NCI-H774 (cell line): ENCODE measurements at places on chromosomes 11 and 22.

- DNase-seq: no peak
Observed at GRCh38 chr11:72067676-72068075, 12.7 kb downstream of the NUMA1 start.

DNA sequence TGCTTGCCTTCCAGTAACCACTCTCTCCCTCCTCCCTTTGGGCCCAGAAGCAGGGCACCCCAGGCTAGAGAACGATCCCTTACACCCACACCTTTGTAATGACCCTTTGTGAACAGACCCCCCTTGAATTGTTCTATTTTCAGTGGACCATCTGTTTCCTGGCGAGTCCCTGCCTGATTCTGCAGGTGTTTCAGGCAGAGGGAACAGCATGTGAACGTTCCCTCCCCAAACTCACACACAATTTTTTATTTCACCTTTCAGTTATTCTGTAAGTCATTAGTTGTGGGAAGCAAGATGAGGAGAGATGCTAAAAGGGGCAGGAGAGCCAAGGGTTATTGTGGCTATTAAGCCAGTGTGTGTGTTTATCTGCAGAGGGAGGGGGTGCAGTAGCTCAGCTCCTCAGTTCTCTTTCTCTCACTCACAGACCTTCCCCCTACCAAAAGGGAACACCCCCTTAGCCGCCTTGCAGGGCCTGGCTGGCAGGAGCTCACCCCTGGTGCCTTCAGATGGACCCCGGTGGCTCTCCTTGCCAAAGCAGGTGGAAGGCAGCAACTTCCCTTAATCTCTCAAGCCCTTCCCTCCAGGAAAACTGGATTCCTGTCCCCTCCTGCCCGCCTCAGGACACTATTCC, 64.8 kb upstream of the SPON1 start:
- DNase-seq: no peak

GRCh38 chr11:88340366-88340935, 2.9 kb upstream of the CTSC start:
- no peak for DNase-seq

DNA sequence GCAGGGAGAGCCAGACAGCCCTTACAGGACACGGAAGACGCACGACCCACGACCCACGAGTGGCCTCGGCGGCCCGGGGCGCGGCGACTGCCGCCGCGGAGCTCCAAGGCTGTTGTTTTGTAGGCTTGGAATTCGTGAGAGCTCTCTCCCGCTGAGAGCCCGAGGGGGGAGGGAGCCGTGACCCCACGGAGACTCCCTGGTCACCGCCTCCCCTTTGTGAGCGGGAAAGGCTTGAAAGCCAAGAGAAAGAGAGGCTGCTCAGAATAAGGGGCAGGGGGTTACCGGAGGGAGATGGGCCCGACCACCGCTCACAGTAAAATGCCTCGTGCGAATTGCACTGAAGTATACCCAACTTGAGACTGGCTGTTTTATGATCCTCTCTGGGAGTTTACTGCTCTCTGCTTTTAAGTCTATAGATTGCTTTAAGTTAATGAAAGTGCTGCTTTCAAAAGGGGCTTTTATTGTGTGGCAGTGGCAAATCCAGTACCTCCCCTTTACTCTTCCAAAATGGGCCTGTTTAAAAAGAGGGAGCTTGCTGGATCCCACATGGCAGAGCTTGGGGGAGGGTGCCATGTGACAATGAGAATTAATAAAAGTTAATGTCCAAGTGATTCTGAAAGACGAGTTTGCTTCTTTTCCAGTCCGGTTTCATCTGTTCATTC, 2.9 kb downstream of the PKNOX2 start:
- DNase-seq: no peak

GRCh38 chr22:31866918-31867317, 77.4 kb upstream of the YWHAH start:
- DNase-seq: no peak

DNA sequence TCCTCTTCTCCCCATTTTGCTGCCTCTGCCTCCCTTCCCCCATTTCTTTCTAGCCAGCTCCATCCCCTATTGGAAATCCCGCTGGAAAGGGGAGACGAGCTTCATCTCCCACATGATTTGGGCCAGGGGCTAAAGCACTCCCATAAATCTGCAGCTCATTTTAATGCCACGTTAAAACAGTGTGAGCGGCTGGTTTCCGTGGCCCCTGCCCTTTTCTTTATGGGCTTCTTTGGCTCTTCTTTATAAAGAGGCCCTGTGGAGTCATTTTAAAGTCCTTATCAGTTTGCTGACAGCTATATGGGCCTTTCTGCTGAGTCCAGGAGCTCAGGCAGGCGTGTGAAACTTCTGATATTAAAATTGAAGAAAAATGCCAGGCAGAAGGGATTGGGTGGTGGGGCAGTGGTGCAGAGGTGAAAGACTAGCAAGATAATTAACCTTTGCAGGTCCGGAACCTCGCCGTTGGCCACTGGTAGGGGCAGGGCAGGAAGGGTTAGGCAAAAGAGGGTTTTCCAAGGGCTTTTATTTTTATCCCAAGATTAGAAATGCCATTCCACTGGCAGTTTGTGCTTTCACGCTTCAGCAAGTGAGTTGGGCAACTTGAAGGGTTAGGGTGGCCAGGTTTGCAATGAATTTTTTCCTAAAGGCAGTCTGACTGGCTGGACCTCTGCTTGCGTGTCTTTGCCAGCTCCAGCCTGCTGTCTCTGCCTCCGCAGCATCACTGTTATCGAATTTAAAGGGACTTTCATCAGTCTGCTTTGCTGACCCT, 44.3 kb downstream of the EXT2 start:
- DNase-seq: no peak

- DNase-seq: no peak
Observed at GRCh38 chr11:47995360-47995769, 15.0 kb downstream of the PTPRJ start.

DNA sequence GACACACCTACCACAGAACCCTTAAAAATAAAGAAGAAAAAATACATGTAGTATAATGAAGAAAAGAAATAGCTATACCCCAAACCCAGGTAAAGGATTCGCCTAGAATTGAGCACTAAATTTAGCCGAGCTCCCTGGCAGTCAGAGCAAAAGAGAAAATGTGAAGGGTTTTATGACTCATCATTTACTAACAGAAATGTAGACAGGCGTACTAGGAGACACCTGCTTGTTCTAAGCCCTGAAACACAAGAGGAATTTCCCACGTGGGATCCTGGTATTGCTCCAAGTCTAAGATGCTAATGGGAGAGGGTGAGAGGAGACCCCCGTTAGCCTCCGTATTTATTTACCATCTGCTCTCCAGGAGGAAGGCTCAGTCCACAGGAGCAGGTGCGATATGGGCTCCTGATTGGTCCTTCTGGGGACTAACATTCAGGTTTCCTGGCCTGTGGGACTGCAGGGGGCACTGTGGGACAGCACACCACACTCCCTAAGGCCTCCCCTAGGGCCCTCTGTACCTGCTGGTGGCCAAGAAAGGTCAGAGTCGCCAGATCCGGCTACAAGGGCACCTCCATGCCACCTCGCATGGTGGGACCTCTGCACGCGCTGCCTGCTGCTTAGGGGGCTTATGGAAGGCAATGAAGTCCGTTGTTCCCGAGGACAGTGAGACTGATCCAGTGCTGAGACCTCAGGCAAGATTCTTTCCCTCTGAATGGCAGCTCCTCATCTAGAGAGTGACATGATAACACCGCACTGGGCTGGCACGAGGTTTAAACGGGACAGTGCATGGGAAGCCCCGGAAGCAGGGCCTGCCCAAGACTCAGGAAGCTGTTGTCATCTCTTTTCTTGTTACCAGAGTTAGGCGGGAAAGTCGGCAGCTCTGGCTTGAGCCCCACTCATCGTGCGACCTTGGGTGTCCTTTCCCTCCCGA, 25.8 kb downstream of the KCNC1 start:
- DNase-seq: peak; percentile 42

GRCh38 chr11:8757047-8757446, 74.5 kb downstream of the RPL27A start:
- no peak for DNase-seq

- no peak for DNase-seq
Observed at GRCh38 chr11:96206955-96207354, 136.0 kb downstream of the MAML2 start.

DNA sequence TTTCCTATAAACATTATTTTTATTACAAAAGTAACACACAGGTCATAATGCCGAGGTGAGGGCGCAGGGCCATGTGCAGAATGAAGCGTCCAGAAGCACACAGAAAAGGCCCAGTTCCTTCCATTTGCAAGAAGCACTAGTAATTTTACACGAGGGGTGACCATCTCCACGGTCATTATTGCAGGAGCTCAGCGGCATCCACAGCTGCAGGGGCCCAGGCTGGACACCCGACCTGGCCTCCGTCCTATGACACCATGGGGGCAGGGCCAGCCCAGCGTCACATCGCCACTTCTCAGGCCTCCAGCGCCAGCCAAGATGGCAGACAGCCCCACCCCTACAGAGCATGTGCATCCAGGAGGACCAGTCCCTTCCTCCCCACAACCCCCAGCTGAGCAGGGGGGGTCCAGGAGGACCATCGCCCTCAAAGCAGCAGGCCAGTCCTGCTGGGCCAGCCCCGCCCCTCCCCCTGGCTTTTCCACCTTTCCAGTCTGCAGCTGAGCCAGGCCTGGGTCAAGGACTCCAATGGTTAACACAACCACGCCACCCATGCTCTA, 3.5 kb downstream of the IGF2 start:
- no peak for DNase-seq

DNA sequence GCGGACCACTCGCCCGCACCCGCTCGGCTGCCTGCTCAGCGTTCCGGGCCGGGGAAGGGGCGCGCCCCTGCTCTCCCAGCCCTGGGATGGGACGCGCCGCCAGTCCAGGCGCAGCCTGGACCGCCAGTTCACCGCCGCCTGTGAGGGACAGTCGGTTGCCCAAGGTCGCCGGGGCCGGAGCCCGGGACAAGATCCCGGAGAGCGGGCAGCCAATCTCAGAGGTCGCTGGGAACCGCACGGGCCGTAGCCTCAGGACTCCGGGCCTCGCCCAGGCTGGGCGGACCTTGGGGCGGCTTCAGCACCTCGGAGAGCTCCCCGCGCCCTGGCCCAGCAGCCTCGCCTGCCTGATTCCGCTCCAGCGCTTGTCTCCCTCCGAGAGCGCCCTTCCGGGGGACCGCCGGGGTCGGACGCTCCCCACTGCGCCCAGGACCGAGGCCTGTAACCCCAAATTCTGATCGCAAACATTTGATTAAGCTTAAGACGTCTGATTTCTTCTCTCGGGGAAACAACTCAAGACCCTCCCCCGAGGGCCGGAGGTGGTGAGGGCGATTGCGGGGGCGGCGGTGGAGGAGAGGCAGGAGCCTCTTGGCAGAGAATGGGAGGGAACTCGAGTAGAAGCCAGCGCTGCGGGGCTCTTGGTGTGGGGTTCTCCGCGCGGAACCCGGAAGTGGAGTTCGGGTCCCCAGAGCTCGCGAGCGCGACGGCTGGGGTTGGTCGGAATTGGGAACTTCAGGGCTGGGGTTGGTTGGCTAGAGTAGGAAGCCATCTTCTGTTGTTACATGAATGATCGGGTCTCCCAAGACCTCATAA, 1.1 kb upstream of the CHRM4 start:
- peak; percentile 71 for DNase-seq

GRCh38 chr11:127962416-127962815, 624.9 kb downstream of the ETS1 start:
- no peak for DNase-seq

GRCh38 chr11:30310623-30311022, 12.3 kb upstream of the ARL14EP start:
- DNase-seq: no peak

DNA sequence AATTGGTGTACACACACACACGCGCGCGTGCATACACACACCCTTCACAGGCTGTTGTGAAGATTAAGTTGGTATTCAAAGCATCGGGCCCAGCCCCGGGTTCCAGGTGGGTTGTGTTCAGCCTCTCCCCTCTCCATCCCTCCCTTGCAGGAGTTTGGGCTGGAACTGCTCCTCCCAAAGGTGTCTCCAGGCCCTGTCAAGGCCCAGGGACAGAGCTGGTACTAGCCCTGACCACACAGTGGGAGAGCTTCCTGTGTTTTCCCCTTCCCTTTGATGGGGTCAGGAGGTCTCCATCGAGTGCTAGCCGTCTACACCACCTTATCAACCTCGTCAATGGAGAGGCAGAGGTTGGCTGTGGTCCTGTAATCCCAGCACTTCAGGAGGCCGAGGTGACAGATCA, 36.5 kb upstream of the CSNK1E start:
- no peak for DNase-seq

DNA sequence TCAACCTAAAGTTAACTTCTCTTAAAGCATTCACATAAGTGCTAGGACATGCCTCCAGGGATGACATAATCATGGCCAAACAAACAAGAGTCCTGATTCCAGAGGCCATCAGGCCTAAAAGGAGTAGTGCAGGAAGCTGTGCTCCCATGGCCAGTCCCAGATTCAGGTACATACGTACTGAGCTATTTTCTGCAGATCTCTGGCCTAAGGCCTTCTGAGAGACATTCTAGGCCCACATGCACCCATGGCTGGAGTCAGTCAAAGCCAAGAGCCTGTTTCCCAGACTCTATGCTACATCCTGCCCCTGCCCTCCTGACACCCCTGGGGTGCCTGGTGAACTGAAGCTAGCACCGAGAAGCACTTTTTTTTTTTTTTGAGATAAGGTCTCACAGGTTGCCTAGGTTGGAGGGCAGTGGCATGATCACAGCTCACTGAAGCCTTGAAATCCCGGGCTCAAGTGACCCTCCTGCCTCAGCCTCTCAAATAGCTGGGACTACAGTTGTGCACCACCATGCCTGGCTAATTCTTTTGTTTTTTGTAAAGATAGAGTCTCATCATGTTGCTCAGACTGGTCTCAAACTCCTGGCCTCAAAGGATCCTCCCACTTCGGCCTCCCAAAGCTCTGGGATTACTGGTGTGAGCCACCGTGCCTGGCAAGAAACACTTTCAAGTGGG, 553 bp downstream of the CD3D start:
- no peak for DNase-seq

- DNase-seq: no peak
Observed at GRCh38 chr22:38716826-38717225, 11.1 kb downstream of the GTPBP1 start.

GRCh38 chr11:105208019-105208418, 68.5 kb upstream of the CARD18 start:
- no peak for DNase-seq

- DNase-seq: no peak
Observed at GRCh38 chr11:48107188-48107704, 109.4 kb upstream of the OR4B1 start.

DNA sequence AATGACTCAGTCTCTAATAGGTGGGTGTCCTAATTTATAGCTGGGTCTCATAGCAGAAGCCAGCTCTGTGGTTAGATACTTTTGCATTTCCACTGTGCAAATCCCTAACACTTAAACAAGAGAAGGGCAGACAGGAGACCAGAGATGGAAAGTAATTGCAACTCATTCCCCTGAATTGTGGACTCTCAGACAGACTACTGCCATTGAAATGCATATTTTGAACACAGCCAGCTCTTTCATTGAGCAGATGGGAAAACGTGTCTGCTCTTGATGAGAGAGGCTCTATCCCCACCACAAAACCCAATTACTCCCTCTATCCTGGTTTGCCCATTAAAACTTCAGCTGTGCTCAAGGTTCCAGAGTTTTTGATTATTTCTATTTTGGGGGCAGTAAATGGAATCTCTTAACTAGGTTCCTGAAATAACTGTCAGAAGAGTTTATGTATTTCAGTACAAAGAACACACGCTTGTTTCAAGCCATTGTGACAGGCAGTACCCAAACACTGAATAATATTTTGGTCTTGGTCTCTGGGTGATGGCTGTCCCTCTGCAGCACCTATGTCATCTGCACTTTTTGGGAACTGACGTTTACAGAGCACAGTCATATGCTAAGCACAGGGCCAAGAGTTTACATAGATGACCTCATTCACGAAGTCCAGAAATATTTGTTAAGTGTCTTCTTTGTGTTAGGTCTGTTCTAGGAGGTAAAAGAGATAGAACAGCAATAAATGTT, 41.7 kb downstream of the FAM227A start:
- no peak for DNase-seq

- DNase-seq: no peak
Observed at GRCh38 chr11:69125861-69126260, 29.9 kb upstream of the SMIM38 start.

- DNase-seq: no peak
Observed at GRCh38 chr11:8327761-8328192, 64.1 kb upstream of the LMO1 start.
